ENCODE measurements at places on chromosomes 1 and 21. TPM values are rescaled to one million over a fixed set of nuclear protein-coding genes. Genes with fewer than 3 reads are reported as not detected.

DNA sequence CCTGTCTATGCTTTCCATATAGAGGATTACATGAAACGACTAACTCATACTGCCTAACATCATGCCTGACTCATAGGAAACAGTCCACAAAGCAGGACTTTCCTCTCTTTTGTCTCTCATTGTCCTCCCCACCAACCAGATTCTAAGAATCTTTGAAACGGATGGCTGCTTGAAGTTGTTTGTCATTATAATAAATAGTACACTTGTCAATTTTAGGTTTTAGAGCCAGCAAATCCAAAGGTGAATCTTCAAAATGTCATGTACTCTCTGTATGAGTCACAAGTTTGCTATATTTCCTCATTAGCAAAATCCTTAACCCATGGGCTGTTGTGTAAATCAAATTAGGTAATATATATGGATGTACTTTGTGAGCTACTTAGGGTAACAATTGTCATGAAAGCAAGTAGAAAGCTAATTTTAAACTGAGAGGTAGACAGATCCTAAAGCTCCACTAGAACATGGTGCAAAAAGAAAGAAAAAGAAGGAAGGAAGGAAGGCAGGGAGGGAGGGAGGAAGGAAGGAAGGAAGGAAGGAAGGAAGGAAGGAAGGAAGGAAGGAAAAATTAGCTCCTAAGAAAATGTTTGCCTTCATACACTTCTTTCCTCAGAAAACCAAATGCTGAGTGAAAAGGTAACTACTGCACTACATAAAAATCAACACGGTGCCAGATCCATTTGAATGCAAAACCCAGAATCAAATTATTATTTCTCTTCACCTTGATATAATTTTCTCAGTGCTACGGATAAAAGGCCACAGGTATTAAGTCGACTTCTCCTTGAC lies 129.5 kb upstream of the PRMT6 start:
- H3K4me3 ChIP-seq: no peak overlapping the region
- H3K4me1 ChIP-seq: no peaks in the 10 kb centered on the region
- H3K36me3 ChIP-seq: no peaks in the 10 kb centered on the region
- H3K27me3 ChIP-seq: no peaks in the 10 kb centered on the region

- DNase-seq: no peak
- H3K27ac ChIP-seq: no peak overlapping the region
- no peaks in the 10 kb centered on the region for H3K27me3 ChIP-seq
- H3K36me3 ChIP-seq: no peaks in the 10 kb centered on the region
- no peak overlapping the region for H3K4me3 ChIP-seq
These were observed 107.1 kb downstream of the ST3GAL3 start for GRCh38 chr1:43814401-43814800.

- no peaks in the 10 kb centered on the region for H3K27me3 ChIP-seq
- DNase-seq: no peak
- H3K27ac ChIP-seq: no peak overlapping the region
- peaks cover 5% of the 10 kb centered on the region for H3K4me1 ChIP-seq
These were observed 34.3 kb downstream of the SMG7 start for GRCh38 chr1:183506561-183506960.

LRRC71 gene
- total RNA-seq: 0.26 TPM

METTL18 gene
- 6.1 TPM for total RNA-seq
